ENCODE measurements at places on chromosomes 2 and 18.

DNA sequence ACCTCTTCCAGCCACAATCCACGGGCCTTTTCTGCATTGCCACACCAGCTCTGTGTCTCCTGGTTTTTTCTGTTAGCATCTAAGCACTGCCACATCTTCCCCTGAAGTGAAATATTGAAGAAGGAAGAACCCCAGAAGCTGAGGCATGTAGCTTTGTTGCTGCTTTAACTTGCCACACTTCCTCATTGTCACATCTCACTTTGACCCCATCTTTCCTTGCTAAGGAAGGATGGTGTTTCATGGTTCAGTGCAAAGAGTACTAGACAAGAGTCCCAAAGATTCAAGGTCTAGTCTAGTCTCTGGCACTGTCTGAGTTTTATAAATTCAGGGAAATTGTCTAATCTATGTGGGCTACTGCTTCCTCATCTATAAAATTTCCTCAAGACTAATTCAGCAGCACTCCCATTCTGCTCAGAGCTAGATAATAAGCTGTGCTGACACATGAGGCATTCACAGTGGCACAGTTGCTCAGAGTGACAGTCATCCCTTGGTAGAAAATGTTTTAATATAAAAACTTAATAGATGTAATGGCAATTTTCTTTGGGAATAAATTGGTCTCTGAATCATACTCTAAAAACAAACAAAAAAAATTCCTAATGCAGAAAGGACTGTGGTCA is 483.0 kb upstream of the ID2 start:
- no peak for DNase-seq

GRCh38 chr18:76558881-76559667 is 64.0 kb upstream of the ZNF516 start:
- no peak for DNase-seq

- DNase-seq = no peak
Observed at GRCh38 chr2:233706720-233707119, 6.0 kb upstream of the UGT1A5 start.

DNA sequence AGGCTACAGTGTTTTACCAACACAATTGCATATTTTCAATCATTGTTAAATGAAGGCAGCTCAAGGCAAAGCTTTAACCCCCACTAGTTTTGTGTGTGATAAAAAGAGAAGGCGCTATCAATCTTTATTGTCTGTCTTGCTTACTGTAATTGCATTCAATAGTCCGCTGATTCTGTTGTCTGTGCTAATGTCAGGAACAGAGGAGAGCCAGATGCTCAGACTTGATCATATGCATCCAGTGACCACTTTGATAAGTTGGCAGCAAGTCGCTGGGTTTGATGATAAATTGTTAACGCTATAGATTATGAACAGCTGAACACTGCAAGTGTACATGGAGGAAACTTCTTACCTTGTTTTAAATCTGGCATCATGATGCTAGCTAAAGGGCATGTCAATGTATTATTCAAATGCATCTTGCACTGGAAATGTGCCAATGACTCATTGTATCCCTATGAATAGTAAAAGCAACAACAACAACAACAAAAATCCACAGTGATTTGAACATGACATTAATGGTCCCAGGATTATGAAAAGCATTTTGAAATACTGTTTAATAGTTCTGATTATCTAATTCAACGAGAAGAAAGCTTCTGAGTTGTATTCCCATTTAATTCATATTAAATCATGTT is 423.5 kb upstream of the FANCL start:
- no peak for DNase-seq

GRCh38 chr18:9779630-9780029 is 71.5 kb downstream of the RAB31 start:
- no peak for DNase-seq

DNA sequence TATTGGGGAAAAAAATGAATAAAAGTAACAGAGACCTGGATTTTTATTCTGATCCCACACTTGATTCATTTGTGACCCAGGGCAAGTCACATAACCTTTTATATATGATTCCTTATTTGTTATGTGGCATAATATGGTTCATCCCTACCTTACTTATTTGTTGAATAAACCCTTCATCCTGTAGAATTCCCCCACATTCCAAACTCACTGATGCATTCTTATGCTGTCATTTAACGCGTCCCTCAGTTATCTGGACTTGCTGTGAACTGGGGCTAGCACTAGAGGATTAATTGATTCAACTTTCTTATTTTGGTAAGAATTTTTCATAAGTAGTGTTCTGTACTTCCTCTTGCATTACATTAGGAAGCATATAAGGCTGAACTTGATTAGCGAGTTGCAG is 384.7 kb upstream of the RAB12 start:
- DNase-seq = no peak

GRCh38 chr18:9475643-9476591 is 604 bp downstream of the RALBP1 start:
- peak; percentile 71 for DNase-seq

GRCh38 chr2:8456151-8457091 is 225.4 kb upstream of the ID2 start:
- no peak for DNase-seq

- peak; percentile 2 for DNase-seq
Observed at GRCh38 chr18:53551868-53552426, 672.5 kb downstream of the MBD2 start.

DNA sequence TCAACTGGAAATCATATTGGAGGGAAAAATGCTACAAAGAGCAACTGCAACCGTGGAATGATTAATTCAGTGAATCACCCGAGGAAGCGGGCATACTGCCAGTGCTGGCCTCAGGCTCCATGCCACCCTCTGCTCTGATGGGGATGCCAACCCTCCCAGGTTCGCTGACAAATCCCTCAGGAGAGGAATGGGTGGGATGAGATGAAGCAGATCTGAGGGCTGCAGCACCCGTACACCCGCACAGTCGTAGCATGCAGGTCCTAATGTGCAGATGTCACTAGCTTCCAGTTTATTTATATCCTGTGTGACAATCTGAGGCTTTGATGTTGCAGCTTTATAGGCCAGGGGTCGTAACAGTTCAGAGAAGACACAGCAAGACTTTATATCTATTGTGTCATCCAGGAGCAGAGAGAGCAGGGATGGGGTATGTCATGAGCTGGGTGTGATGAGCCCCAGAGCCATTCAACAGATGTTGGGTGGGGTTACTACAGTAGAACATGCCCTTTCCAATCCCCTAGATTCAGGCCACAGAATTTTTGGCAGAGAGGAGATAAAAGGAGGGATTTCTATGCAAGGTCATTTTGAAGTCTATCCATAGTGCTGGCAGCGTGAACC is 44.6 kb downstream of the DPP4 start:
- DNase-seq = no peak

GRCh38 chr2:197500503-197501131 is 438 bp downstream of the HSPE1 start:
- peak; percentile 51 for DNase-seq

GRCh38 chr2:8574196-8575037 is 107.4 kb upstream of the ID2 start:
- no peak for DNase-seq

DNA sequence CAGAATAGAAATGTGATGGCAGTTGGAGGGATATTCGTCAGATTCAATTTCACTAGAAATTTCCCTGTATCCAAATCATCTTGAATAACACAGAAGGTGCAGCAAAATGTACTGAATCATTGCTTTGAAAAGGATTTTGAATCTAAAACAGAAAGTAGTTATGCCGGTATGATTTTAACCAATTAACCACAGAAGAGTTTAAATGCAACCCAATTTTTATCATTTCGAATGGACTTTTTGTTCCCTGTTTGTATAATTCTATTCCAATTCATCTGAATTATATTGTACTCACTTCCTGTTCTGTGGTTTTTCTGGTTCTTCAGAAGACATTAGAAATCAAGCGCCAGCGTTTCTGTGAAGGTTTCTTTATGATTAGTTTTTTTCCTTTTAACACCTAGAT is 190.4 kb downstream of the MYO3B start:
- no peak for DNase-seq

- DNase-seq = no peak
Observed at GRCh38 chr18:57930476-57930875, 113.5 kb upstream of the NEDD4L start.

All from tongue (tissue), 3 donors.